Activated CD8-positive, alpha-beta T cell treated with anti-CD3 and anti-CD28 coated beads for 36 hours (primary cell): ENCODE measurements at places on chromosomes 16 and 17.

DNA sequence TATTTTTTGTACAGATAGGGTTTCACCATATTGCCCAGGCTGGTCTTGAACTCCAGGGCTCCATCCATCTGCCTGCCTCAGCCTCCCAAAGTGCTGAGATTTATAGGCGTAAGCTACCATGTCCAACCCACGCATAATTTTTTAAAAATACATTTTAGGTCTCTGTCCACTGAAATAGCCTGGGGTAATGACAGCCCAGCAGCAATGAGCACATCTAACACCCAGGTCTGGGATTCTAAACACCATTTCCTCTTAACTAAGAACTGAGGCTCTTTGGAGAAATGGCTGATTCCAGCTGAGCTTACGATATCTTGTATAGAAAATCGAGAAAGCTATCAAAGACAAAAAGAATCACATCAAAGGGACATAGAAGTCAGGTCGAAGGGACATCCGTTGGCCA lies 245.3 kb downstream of the PARN start:
- no peak for DNase-seq

GRCh38 chr16:4537376-4538343 lies 913 bp downstream of the CDIP1 start:
- no peak for DNase-seq

- no peak for DNase-seq
Measured at GRCh38 chr16:69709456-69710084, 16.8 kb downstream of the NQO1 start.

DNA sequence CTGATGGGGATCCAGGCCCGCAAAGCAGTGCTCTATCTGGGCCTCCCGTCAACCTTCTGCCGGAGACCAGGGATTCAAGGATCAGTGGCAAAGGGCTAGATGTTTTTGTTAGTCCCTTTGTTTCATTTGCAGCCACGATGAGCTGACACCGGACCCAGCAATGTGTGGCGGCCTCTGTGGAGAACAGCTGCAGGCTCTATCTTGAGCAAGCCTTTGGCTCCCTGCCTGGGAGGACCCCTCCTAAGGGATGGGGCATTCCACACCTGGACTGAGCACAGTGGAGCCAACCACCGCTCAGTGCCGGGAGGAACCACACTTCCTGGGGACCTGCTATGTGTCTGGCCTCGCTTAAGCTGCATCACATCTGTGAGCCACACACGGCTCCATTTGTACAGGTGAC lies 215.8 kb downstream of the RBFOX3 start:
- DNase-seq = no peak

DNA sequence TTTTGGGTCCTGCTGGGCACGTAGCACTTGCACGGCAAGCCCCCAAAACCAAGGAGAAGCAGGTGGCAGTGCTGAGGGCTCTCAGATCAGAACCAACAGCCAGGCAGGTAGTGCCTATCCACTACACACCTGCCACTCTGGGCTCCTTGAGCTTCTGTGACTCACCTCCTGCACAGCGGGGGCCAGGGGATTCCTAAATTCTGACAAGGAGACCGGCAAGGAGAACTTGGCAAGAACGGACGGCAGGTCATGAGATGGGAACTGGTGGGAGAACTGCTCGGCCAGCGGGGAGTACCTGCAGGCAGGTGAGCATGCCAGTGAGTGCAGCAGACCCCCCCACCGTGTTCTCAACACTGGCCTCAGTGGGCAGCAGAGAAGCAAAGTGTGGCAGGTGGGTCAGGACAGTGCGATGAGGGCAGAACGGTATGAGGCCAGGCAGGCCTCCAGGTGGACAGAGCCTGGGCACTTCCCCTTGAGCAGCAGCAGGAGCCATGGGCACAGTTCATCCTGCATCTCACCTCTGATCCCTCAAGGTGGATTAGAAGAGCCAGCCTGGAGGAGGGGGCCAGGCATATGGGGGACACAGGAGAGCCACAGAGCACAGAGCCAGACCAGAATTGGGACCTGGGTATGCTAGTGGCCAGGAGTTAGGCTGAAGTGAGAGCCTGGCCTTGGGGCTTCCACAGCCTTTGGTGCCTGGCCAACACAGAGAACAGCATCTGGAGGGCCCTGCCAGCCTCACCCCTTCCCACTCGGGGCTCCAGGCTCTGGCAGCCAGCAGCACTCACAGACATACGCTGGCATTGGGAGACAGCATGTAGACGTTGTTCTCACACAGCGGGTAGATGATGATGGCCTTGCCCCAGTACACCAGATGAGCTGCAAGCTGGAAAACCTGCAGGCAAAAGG lies 14.7 kb downstream of the MPG start:
- DNase-seq = no peak

GRCh38 chr17:41163828-41164227 lies 3.3 kb upstream of the KRTAP4-4 start:
- no peak for DNase-seq

GRCh38 chr16:4972938-4973587 lies 14.9 kb downstream of the SEC14L5 start:
- DNase-seq = no peak

GRCh38 chr16:80079072-80079471 lies 461.7 kb upstream of the DYNLRB2 start:
- DNase-seq = no peak

DNA sequence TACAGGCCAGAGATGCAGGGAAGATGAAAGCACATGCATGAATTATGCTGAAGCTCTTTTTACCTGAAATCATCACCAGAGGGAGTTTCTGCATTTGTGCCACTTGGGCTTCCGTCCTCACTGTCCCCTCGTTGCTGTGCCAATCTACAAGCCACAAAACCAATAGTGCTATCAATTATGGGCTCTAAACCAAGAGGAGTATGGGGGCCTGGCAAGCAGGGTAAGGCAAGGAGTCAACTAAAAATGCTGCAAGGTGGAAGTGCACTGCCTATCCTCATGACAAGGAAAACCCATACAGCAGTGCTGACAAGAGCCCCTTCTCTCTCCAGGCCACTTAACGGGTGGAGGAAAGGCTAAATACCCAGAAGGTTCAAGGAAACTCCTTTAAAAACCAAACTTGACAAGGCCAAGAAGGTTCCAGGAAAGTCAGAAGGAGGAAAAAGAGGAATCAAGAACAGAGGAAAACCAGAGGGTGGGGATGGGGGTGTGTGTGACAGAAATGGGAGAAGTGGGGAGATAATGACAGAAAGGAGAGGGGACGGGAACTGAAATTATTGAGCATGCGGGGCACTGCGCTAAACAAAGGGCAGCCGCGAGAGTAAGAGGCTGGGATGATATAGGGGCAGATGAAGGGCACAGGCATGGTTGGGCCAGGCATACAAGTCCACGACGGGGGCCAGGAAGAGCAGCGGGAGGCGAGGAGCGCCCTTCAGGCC lies 674 bp downstream of the C17orf75 start:
- peak; percentile 75 for DNase-seq

- DNase-seq = no peak
Measured at GRCh38 chr17:31171701-31172100, 76.9 kb downstream of the NF1 start.

GRCh38 chr16:48892893-48893292 lies 282.9 kb upstream of the N4BP1 start:
- DNase-seq = no peak

DNA sequence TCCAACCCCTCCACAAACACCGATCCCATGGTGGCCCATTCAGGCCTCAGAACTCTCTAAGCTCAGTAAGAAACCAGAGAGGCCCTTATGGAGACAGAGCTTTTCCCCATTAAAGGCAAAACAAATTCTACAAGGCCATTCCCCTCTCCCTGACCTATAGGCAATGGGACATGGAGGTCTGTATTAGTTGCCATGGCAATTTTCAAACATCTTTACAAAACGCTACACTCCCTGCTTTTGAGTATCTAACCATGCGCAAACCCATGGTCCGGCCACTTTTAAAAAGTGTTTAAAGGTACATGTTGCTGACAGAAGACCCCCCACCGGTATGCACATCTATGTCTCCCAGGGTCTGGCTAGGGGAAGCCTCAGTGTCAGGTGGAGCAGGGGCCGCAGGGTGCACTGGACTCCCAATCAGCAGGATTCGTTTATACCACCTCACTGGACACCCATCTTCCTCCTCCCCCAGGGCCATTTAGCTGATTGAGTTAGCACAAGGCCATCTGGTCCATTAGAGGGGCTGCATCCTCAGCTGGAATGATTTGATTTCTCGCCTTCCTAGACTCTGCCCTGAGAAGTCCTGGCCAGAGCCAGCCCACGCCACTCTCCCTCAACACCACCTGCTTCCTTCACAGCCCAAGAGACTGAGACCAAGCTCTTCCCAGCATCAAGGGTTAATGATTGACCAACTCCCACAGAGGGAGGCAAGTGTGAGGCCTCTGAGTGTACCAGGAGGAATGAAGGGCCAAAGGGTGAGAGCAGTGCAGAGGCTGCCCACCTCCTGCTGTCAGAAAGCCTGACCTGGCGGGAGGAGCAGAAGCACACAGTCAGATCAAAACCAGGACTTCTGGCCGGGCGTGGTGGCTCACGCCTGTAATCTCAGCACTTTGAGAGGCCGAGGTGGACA lies 10.9 kb downstream of the ACLY start:
- no peak for DNase-seq

DNA sequence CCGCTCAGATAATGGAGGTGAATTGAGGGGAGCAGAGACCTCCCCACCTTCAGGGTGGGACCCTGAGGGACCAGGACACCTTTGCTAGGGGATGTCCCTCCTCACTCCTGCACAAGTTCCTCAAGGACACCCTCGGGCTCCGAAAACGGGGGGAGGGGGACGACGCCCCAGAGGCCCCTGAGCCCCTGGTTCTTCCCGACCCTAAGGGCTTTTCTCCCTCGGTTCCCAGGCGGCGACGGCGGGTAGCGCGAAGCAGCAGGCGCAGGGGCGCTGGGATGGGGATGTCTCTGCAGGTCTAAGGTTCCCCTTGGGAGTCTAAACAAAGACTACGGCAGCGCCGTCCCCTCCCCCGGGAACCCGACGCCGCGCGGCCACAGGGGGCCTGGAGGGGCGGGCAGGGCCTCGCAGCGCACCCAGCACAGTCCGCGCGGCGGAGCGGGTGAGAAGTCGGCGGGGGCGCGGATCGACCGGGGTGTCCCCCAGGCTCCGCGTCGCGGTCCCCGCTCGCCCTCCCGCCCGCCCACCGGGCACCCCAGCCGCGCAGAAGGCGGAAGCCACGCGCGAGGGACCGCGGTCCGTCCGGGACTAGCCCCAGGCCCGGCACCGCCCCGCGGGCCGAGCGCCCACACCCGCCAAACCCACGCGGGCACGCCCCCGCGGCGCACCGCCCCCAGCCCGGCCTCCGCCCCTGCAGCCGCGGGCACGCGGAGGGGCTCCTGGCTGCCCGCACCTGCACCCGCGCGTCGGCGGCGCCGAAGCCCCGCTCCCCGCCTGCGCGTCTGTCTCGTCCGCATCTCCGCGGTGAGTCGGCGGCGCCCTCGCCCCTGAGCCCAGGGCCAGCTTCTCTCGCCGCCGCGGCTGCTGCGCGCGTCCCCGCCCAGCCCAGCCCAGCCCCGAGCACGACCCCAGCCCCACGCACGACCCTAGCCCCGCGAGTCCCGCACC lies 36.7 kb upstream of the NDRG4 start:
- DNase-seq = peak; percentile 11

DNA sequence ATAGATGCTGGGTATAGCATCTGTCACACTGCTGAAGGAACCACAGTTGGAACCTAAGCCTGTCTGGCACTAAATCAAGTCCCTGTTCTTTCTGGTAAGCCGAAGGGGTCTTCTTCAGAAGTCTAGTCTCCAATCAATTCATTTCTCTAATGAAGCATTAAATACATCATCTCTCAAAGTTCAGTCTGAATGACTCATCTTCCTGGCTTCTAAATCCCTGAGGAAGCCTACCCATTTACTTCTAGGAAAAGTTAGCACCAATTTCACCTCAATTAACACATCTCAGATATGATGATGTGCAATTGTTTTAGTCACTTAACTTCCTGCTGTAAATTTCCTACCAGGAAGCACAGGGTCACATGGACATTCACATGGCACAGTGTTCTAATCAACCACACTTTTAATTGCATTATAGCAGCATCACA lies 49.9 kb downstream of the TEX14 start:
- no peak for DNase-seq

GRCh38 chr16:2252806-2253148 lies 1.4 kb upstream of the ECI1 start:
- DNase-seq = no peak

DNA sequence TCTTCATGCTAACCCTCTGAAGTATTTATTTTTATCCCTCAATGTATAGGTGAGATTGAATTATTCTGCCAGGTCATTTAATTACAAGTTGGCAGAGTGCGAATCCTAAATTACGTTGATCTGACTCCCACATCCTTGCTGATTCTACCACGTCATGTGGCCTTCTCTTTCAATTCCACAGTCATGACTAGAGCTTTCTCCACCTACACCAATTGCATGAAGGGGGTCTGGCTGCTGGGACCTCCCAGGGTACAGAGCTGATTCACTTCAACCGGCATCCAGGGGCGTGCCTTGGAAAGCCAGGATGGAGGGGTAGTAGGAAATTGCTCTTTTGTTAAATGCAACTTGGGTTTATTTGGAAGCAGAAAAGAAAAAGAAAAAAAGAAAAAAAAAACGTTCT lies 41.1 kb upstream of the CDH13 start:
- no peak for DNase-seq

- no peak for DNase-seq
Measured at GRCh38 chr17:44280392-44280937, 12.5 kb upstream of the SLC4A1 start.

DNA sequence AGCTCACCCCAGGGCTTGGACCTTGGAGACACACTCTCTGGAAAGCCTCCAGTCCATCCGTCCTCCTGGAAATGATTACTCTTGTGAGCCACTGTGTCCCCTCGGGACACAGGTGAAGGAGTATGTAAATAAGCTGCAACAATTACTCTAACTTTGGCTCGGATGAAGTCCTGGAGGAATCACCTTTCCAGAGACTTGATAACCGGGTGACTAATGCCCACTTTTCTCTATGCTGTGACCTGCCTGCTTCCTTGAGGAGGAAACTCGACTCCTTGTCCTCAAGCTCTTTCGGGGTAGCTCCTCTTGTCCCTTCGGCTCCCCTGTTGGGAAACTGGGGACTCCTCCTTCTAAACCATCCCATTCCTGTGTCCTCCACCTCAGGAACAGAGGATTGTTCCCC lies at the start of gene OR1A1:
OR1A1 (plus strand) TSS at position 301 of the 400 bp plus-strand sequence. CDS start 7,954 bp downstream, outside the sequence.
- DNase-seq = no peak

DNA sequence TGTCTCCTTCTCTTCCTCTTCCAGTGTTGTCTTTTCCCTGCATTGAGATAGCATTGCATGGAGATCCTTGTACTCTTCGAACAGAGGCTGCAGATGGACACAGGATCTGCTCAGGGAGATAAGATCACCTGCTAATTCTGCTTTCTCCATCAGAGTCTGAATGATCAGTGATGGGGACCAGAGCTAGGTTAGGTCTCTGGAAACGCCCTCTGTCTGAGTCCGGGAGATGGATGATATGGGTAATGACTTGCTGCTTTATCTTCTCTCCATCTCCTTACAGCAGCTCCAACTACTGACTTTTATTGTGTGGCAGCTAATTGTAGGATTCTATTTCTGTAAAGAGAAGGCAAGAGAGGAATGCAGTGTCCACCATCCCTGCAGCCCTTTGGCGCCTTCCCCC lies 435.6 kb downstream of the WWOX start:
- no peak for DNase-seq

DNA sequence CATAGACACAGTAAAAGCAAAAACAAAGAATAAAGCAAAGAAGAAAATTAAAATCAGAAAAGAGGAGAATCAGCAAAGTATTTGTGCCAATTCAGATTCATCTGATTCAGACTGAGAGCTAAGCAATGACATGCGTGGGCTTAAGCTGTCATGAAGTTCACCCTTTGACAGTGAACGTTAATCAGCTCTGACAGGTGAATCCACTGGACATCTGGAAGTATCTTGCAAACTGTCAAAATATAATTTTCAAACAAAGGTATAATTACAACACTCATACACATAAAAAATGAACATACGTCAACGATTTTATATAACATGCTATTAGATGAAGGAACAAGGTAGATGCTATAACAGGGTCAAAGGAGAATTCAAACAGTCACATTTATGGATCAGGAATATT lies 596.3 kb upstream of the SALL1 start:
- DNase-seq = no peak
